Suprapubic skin (tissue), 4 donors: ENCODE measurements at places on chromosomes 12 and 14. TPM values are rescaled to one million over a fixed set of nuclear protein-coding genes. Genes with fewer than 3 reads are reported as not detected.

Gene CCDC198
- not detected for total RNA-seq

GRCh38 chr12:107134558-107134957 lies 41.2 kb upstream of the CRY1 start:
- no peak for DNase-seq

- DNase-seq: no peak
Measured at GRCh38 chr14:22715186-22715812, 51.2 kb upstream of the OXA1L start.

Gene METTL25
- 11.5 TPM for total RNA-seq

DNA sequence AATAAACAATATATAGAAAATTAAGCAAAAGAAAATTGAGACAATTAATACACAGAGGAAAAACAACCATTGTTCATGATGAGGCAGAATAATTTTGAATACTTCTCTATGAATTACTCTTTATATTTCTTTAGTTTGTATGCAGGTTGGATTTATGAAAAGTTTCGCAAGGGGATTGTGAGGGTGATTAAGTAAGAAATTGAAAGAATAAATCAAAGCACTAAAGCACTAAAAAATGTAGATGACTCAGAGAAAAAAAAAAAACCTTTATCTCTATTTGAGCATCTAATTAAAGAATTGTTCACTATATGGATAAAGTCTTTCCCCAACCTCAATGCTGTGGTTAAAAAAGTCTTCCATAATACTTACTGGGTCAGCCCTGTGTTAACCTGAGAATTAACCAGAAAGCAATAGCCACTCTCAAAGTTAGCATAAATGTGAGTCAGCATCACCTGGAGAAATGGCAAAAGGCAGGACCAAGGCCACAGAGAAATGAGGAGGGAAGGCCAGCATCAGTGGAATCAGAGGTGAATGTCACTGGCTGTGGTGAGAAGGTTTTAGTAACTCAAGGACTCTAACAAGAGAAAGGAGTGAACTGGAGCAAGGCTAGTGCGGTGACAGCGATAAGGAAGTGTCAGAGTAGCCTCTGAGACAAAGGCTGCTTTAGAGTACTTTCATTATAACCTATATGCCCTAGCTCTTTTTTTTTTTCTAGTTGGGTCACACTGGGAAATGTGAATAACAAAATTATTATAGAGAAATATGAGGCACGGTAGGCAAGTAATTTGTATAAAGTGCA lies 310.4 kb downstream of the KCNC2 start:
- DNase-seq: no peak

DNA sequence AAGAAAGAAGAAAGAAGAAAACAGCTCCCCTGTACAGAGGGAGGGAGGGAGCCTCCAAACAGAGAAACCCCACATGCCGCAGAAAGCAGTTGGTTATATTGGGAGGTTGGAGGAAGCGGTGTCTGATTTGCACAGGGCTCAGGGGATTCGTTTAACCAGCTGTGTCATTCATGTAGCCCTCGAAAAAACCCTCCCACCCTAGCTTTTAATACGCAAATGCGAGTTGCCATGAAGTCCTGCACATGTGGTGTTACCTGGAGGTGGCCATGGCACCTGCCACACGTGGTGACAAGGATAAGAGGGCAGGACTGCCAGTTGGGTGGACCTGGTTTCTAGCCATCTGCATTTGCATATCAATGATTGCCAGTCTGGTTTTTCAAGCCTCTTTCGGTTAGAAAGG lies 40.9 kb downstream of the TMEM30B start:
- no peak for DNase-seq

GRCh38 chr12:2845280-2845679 lies 10.4 kb upstream of the NRIP2 start:
- DNase-seq: no peak

Gene DPF3
- 0.39 TPM for total RNA-seq

DNA sequence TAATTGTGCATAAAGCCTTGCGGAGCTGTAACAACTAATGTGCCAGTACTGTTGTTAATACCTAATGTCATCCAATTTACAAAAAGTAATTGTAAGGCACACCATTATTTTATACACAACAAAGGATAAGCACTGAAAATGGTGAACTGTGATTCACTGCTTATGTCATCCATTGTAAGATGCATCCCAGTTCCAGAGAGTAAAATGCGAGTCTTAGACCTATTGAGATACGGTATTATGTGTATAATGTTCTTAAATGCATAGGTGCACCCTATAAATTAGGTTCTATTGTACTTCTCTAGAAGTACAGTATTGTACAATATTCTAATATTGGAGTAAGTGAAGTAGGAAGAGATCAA lies 406 bp downstream of the PARP2 start:
- no peak for DNase-seq

DNA sequence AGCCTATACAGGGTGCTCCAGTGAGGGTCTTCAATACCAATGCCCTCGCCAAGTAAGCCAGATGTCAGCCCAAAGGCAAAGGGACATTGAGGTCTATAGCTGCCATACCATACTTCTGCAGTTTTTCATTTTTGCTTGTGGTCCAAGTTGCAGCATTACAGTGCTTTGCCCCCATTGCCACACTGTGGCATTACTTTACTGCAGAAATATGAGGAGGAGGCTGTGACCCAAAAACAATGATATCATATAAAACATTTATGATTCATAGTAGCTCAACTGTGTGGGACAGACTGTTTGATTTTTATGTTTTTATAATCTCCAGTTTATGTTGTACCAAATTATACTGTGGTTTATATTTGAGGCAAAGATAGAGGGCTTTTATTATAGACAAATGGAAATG lies 64.1 kb downstream of the KIAA0586 start:
- no peak for DNase-seq

Gene SDR9C7
- 6.2 TPM for total RNA-seq

DNA sequence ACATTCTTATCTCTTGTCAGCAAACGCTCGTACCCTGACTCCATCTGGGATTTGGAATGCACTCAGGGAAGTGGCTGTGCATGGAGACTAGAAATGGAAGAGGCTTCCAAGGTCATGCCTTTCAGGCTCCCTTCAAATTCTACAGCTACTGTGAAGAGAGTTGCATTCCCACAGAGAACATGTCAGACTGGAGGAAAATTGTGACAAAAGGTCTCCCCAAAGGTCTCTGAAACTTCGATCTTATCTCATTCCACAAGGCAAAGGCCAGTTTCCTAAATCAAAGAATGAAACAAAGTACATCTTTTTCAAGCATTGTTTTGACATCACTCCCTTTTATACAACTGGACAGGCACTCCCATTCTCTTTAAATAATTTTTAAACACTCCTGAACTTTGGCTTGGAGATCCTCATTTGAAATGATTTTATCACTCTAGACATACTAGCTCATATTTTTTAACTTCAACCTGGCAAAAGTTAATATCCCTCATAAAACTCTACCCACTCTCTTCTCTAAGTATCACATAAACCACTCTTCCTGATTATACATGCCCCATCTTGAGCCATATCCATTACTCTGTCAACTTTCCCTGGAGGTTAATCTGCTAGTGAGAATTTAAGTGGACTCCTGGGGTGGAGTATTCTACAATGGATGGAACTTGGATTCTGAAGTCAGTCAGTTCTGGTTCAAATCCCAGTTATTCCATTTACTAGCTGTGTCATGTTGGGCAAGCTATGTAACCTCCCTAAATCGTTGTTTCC lies 218.1 kb upstream of the HMGA2 start:
- no peak for DNase-seq

DNA sequence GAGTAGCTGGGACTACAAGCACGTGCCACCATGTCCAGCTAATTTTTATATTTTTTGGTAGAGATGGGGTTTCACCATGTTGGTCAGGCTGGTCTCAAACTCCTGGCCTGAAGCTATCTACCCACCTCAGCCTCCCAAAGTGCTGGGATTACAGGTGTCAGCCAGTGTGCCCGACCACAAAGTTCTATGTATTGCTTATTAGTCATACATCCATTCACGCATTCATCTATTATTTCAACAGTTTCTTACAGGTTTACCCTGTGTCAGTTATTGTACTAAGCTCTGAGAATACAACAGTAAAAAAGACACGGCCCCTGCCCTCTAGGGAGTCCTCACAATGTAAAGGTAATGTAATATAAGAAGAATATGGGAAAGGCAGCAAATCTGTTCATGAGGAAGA lies 188.9 kb upstream of the BTG1 start:
- DNase-seq: no peak

DNA sequence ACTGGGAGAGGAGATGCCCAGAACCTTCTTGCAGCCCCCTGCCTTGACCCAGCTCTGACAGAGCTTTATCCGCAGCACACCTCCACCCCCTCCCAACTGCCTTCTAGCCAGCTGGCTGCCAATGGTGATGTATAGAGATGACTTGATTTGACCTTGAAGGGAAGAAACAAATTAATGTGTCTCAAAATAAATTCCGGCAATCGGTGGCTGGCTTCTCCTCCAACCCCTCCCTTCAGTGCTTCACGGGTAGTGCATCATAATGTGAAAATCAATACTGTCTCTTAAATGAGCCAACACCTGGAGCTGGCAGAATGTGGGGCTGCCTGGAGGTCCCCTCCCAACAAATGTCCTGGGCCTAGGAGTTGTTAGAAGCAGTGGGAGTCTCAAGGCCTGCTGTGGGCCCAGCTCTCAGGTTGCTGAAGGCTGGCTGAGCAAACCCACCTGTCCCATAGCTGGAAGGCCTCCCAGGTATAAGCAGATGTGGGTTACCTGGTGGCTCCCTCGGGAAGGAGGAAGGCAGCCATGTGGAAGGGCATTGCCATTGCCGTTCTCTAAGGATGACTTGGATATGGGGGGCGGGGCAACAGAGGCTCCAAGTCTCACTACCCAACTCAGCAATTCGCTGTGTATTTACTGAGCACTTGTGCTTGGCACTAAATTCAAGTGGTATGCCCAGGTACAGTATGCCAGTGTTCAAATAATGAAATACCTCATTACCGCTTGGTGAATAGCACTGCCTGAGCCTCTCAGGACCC lies 23.2 kb downstream of the HSPB8 start:
- DNase-seq: no peak

GRCh38 chr12:3446235-3446634 lies 44.8 kb upstream of the PRMT8 start:
- no peak for DNase-seq

DNA sequence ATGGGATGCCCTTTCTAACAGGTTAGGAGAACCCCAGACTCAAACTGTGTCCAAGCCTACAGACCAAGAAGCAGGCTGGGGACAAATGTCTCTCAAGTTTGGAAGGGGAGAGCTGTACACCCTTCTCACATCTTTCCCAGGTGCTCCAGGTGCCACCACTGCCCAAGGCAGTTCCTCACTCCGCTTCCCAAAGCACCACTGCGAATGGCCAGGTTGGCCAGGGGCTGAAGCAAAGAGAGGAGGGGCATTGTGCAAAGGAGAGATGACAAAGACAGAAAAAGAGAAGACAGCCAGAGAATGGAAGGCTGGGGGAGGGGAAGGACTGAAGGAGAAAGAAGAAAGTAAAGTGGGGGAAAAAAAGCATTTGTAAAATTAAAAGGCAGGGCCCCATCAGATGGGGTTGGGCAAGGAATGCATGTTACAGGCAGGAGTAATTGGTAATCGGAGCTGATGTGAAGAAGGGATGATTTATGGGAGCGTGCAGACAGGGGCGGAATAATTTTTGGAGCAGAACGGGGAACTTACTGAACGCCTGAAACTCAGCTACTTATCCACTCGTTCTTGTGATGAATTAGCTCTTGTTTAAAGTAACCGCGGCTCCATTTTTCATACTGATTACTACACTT lies 165.8 kb downstream of the ESRRB start:
- no peak for DNase-seq

DNA sequence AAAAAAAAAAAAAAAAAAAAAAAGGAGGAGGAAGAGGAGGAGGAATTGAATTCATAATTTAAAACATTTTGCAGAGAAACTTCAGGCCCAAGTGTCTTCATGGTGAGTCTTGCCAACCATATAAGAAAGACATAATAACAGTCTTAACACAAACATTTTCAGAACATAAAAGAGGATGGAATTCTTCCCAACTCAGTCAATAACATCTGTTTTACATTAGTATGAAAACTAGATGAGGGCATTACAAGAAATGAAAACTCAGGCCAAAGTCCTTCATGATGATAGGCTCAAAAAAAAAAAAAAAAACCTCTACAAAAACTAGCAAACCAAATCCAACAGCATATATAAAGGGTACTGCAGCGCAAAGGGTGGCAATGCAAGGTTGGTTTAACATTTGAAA lies 151.6 kb downstream of the FOXA1 start:
- DNase-seq: no peak

Gene CLEC2A
- 35.7 TPM for total RNA-seq

DNA sequence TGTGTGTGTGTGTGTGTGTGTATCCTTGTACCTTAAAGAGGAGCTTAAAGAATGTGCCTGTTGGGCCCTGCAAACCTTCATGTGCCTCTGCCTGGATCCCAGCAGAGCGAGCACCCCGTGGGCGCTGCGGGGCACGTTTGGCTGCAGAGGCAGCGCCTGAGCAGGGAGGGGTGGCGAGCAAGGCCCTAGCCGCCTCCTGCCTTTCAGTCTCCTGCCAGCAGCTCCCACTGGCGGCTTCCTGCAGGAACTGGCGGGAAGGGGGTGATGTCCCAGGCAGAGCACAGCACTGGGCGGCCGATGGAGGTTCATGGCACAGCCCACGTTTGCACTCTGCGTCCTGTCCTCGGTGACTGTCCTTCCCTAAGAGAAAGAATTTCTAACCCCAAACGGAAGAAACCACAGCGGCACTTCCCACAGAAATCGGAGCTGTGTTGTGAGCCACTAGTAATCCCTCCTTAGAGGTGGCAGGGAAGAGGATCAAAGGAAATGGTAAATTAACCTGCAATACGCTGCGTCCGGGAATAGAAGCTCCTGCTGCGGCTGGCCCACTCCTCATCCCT lies 19.8 kb downstream of the ZBTB42 start:
- DNase-seq: peak; percentile 80

- DNase-seq: no peak
Measured at GRCh38 chr12:44307506-44308168, 471.8 kb downstream of the TMEM117 start.

DNA sequence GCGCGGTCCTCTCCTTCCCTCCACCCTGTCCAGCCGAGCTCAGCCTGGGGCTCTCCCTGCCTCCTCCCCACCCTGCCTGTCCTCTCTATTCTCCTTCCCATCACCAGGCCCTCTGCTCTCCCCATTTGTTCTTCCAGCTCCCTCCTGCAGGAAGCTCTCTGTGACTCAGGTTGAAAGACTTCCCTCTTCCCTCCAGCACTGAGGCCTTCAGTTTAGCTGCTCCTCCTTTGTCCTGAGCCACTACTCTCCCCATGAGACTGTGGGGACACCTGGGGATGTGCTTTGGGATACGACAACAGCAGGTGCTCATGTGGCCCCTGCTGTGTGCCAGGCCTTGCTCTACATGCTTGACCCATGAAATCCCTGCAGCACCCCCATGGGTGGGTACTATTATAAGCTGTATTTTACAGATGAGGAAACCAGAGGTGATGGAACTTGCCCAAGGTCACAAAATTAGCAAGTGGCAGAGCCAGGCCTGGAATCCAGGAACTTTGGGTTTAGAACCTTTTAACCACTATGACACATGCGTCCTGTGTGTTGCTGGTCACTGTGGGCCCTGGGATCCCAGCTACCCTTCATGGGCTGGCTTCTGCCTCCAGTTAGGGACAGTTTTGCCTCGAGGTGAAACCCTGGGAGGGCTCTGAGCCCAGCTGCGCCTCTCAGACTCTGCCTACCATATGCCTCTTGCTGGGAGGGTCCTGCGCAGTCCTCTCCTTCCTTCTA lies 5.5 kb downstream of the KRT80 start:
- no peak for DNase-seq
